ENCODE measurements at places on chromosomes 7 and 10. TPM values are rescaled to one million over a fixed set of nuclear protein-coding genes. Genes with fewer than 3 reads are reported as not detected.

Gene ELN
- 25.9 TPM for total RNA-seq

Gene SEPHS1
- total RNA-seq: 33.9 TPM

Gene TLX1
- total RNA-seq: not detected

Gene ARMC3
- total RNA-seq: 0.88 TPM

Gene PLXDC2
- total RNA-seq: 101 TPM

Gene USP6NL
- total RNA-seq: 19.7 TPM

Gene LRIT1
- total RNA-seq: not detected

Gene HEPACAM2
- 4.4 TPM for total RNA-seq

Gene TMEM213
- 2.3 TPM for total RNA-seq

Gene SPDYE5
- total RNA-seq: not detected

Gene LIPF
- total RNA-seq: not detected

Gene COBL
- 37.3 TPM for total RNA-seq

Gene GPRIN2
- not detected for total RNA-seq

Gene CALML3
- total RNA-seq: 13.5 TPM

Gene EBLN1
- not detected for total RNA-seq

Gene OGDHL
- total RNA-seq: not detected

Gene CLIP2
- total RNA-seq: 7.3 TPM

Gene MEIG1
- not detected for total RNA-seq

Gene TRIM24
- total RNA-seq: 28.1 TPM

Gene SPDYE1
- not detected for total RNA-seq

Gene FFAR4
- total RNA-seq: 1.0 TPM

Gene ANKRD16
- 5.9 TPM for total RNA-seq

Gene DRGX
- not detected for total RNA-seq
